ENCODE measurements at places on chromosomes 3 and 15.

GRCh38 chr3:135706758-135707375 lies 258.7 kb upstream of the PPP2R3A start:
- no peak for DNase-seq

DNA sequence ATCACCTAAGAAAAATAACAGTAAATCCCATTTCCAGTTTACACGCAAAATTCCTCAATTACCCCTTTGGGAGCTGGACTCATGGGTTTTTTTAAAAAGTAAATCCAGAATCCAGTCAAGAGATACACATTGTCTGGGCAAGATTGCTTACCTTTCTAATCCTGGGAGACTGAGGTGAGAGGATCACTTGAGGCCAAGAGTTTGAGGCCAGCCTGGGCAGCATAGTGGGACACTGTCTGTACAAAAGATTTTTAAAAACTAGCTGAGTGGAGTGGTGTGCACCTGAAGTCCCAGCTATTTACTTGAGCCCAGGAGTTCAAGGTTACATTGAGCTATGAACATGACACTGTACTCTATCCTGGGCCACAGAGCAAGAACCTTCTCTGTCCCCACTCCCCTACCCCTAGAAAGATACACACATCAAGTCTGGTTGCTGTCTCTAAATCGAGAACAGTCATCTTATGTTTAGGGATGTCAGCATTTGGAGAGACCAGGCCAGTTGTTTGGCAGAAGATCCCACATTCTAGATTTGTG lies 39.0 kb downstream of the DAG1 start:
- DNase-seq: no peak

GRCh38 chr3:120449701-120450599 lies 842 bp downstream of the FSTL1 start:
- no peak for DNase-seq

- no peak for DNase-seq
These were observed 23.3 kb downstream of the RNU5B-1 start for GRCh38 chr15:65327651-65328393.

- no peak for DNase-seq
These were observed 198.9 kb downstream of the ADAMTS9 start for GRCh38 chr3:64488939-64489338.

- no peak for DNase-seq
These were observed 91.1 kb downstream of the MSL2 start for GRCh38 chr3:136105044-136105443.

DNA sequence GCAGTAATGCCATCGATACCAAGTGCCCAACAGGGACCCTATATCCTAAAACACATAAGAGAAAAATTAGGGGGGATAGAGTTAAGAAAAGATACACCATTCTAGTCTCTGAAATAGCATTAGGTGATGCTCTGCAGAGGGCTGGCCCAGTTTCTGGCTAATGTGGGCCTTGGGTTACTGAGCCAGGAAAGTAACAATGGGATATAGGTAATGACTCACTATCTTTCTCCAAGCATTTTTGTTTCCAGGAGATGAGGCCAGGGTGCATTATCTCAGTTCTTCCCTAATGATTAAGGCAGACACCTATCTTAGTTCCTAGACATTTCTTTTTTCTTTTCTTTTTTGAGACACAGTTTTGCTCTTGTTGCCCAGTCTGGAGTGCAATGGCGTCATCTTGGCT lies 50.0 kb downstream of the PRKAR2A start:
- no peak for DNase-seq

DNA sequence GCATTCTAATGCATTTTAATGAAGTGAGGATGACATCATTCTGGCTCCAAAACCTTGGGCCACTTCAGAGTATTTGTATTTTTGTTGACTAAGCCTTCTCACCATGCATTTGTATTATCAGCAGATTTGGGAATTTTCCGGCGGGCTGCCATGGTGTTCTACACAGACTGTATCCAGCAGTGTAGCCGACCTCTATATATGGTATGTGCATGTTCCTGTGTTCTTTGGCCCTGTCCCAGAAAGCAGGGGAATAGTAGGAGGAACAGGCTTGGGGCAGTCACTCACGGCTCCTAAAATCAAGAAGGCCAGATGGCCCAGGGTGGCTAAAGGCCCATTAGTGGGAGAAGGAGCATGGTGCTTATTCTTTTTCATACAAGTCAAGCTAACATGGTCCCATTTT lies 80.5 kb downstream of the USF3 start:
- no peak for DNase-seq

DNA sequence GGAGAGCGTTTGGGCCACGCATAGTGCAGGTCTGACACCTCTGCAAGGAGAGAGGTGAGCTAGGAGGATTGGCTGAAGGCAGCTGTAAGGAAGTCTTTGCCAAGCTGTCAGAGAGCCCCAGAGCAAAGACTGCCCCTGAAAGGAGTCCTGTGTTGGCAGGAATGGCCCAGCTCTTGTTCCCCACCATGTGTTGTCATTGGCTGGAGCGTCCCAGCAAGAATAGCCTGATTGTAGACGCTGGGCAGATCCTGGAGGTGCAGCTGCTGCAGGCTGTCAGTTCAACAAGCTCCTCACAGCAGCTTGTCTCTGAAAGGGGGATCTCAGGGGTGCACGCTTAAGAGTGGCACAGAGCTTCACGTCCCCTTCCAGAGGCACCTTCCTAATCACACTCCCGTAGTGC lies 237.6 kb downstream of the FEZF2 start:
- no peak for DNase-seq

- DNase-seq: no peak
These were observed 1119.6 kb downstream of the ZPLD1 start for GRCh38 chr3:103554451-103554850.

GRCh38 chr15:100999369-100999768 lies 80.2 kb downstream of the LRRK1 start:
- DNase-seq: no peak

- DNase-seq: no peak
These were observed 36.3 kb downstream of the KLF13 start for GRCh38 chr15:31362886-31363285.

- DNase-seq: no peak
These were observed 691.3 kb downstream of the ZPLD1 start for GRCh38 chr3:103126115-103126514.

DNA sequence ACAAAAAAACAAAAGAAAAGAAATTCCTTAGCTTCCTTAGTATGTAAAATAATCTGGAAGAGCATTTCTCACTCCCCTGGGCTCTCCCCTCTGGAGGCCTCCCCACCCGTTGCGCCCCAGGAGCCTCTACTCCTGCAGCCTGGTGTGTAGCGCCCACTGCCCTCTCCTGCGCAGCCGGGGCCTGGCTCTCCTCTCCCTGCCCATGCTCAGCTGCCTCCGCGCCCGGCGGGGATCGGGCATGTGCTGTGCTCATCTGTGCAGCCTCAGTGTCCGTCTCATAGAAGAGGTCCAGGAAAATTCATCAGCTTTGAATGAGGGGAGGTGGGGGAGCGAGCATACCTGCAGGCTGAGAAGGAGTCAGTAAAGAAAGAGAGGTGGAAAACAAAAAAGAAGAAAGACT lies 203.9 kb downstream of the ATP10A start:
- no peak for DNase-seq

Measured in activated CD4-positive, alpha-beta T cell treated with anti-CD3 and anti-CD28 coated beads, Interleukin-2, amount 50 U/mL, for 4 hours (primary cell).